ENCODE measurements at places on chromosomes 12 and 14.
A peak's percentile ranks its signal among the peaks of the same experiment; 100 is the strongest.

GRCh38 chr12:124694846-124695497 is 127.6 kb upstream of the NCOR2 start:
- no peak for DNase-seq

GRCh38 chr14:65791191-65791981 is 378.9 kb downstream of the FUT8 start:
- no peak for DNase-seq

DNA sequence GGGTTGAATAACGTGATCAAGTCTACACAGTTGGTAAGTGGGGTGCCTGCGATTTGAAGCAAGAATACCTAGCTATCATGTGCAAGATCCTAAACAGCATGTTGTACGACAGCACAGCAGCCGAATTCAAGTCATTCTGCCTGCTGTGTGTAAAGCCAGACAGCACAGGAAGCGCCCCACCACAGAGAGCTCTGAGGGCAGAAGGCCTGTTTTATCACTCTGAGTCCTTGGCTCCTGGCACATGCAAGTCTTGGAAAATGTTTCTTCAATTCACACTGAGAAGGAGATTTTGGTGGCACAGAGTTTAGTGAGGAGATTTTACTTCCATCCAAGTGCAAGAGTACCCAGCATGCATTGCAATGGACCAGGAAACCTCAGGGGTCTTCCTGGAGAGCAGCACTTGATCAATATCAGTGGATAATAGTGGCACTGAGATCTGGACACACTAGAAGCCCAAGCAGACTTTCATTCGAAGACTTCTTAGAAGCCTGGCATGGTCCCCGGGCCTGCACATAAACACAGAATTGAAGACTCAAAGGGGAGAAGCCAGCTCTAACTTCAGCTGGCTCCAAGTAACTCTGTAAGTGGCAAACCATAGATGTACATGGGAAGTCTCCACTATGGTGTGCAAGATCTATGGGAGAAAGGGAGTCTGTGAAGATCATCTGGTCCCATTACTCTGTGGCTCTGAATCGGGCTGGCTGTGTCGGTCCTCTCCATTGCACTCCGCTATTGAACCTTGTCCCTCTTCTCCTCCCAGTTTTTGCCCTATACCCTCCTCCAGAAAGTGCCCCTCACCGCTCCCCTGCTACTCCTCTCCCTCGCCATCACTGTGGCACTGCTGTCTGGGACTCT is 1.5 kb upstream of the KRT1 start:
- no peak for DNase-seq

DNA sequence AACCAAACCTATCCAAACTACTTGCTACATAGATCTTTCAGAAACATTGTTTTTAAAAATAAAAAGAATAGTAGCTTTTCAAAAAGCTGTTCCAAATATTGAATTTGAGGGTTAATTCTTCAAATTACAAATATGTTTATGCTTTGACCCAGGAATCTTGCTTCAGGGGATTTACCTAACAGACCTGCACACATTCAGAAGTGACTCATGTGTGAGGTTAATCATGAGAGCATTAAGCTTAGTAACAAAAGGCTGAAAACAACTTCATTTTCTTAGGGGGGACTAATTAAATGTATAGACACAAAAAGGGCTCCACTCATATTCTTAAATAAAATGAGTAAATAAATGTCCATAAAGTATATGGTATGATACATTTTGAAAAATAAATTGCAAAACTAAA is 672.4 kb upstream of the FLRT2 start:
- DNase-seq, result no peak

GRCh38 chr12:78711954-78712353 is 152.6 kb upstream of the SYT1 start:
- DNase-seq, result no peak

GRCh38 chr14:70660967-70661893 is 19.5 kb downstream of the TTC9 start:
- DNase-seq, result no peak

DNA sequence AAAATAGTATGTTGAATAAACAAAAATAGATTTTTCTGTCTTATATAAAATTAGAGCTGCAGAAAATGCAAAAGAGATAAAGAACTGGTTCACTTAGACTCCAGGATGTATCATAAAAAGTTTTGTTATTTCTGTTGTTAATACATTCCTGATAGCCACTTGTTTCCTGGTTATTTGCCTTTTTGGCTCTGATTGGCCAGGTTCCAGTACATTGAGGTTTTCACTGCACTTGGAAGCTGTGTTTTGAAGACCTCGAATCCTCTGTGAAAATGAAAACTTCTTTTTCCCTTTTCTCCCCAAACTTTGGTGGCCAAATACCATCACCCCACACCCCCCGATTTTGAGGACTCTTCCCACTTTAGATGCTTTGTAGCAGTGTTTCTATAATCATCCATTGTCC is 525.3 kb downstream of the MED13L start:
- no peak for DNase-seq

DNA sequence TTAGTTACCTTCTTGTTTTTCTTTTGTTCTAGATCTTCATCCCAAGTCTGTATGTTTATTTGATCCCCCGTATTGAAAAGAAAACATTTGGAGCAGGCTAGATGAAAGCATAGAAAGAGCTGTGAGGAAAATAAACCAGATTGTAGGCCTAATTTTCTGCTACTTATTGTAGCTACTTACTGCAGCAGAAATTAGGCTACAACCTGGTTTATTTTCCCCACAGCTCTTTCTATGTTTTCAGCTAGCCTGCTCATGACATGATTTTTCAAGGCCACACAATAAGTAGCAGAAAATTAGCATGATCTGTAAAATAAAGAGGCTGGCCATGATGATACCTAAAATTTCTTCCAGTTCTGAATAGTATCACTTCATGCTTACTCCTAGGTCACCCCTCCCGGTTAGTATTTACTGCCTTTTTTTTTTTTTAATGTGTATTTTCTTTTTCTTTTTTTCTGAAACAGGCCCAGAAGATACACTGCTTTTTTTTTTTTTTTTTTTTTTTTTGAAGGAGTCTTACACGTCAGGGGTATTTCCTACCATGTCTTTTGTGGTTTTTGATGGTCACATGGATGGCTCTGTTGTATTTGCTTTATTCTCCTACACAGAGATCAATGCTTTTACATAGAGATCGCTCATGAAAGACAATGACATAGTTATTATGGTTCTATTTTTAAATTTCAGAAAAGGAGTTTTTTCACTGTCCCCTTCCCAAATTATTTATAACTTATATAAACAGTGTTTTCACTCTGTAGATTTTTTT is 32.3 kb downstream of the BHLHE41 start:
- no peak for DNase-seq

DNA sequence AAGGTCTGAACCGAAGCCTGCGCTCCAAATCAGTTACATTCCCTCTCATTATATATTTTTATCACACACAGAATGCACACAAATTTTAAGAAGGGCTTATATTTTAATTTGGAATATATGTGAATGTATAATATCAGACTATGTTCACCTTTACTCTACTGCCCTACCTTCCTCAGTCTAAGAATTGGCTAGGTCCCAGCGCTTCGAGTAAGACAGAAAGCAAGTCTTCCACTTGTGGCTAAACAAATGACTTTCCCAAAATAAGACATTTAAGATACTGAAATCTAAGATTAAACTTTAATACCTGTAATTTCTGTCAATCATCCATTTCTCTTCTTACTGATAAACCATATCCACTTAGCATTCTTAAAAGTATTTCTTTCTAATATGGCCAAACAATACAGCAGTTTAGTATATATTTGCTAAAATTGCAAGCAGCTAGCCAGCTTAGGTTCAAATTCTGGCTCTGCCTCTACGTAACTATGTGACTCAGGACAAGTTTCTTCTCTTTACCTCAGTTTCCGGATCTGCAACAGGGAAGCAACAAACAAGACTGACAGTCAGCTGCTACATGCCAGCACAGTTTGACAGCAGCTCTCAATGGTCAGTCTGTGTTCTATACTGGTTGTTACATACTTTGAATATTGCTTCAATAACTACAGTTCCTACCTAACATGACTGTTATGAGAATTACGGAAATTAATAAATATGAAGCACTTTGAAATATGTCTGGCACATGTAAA is 2.0 kb downstream of the INTS13 start:
- DNase-seq, result peak; percentile 24

GRCh38 chr12:10178821-10179220 is at the start of gene TMEM52B:
Gene TMEM52B, plus strand, starts transcription at chr12:10179032. Its CDS starts 543 bp downstream, at chr12:10179575.
- DNase-seq, result no peak

GRCh38 chr12:6373022-6373787 is 2.2 kb downstream of the SCNN1A start:
- no peak for DNase-seq

DNA sequence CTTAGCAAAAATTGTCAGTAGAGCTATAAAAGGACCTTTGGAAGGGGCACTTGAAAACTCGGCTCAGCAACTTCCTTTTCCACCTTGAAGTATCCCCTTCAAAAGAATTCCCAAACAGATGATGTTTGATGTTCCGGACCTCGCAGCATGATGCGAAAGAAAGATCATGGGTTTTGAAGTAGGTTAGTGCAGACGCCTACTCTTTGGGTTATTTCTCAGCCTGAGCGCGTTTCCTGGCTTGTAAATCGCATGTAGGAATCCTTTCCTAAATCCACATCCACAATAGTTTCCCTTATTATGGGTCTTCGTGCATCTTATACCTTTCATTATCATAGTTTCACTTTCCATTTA is 584 bp upstream of the NEDD1 start:
- DNase-seq, result no peak

- peak; percentile 32 for DNase-seq
Observed at GRCh38 chr14:30656190-30656632, 34.1 kb downstream of the SCFD1 start.

- no peak for DNase-seq
Observed at GRCh38 chr12:13252616-13253015, 56.1 kb downstream of the EMP1 start.

DNA sequence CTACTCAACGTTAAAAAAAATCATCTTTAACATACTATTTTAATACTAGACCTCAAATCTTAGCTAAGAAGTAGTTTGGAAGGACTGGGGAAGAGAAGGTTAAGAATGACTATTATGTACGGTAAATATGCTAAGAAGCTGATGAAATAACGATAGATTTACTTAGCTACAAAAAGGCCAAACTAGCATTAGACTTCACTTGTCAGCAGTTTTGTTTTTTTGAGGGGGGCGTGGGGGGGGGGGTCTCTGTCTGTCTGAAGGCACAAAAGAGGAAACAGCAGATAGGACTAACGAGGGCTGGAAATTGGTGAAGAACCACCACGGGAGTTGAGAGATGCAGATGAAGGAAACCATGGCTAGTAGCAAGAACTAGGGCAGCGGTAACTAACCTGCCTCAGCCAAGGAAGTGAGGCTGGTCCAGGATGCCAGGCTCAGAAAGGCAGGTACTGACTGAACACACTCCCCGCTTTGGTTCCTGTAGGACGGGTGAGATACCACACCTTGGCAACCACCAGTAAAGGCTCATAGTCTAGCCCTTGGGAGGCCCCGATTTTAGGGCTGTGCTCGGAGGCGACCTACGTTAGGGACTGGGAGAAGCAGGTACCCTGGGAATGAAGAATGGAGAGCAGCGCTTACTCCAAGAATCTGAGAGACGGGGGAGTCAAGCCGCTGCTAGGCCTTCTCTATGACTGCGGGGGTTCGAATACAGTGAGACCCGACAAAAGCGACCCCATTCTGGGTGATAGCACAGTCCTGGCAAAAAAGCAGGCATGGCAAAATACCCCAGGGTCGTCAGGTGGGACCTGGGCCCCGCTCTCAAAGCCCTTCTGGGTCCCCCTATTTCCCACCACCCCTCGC is 675 bp downstream of the NEDD8 start:
- no peak for DNase-seq

DNA sequence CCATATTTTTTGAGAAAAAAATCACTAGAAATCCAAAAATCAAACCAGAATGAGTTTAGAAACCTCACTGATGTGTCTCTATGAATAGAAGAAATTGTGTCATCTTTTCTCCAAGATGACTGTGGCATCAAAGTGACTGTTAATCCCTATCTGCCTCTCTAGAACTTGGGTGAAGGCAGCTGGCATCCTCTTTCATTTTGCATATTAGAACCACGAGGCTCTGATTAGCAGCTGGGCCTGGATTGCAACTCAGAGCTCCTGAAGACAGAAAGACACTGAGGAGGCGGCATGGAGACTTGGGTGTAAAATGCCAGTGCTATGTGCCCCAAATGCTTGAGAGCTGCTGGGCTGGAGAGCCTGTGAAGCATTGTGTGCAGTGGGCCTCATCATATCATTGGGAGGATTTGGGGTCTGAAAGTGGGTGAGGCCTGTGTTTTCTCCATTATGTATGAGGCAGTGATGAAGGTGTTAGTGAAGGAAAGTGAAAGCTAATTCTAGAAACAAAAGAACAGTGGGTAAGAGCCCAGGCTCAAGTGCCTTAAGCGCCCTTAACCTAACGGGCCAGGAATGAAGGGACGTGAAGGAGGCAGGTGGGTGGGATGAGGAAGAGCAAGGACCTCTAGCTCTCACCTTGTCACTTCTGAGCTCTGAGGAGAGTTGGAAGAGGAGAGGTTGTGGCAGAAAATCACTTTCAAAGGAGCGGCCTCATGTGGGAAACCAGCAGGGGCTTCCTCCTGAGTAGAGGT is 26.2 kb downstream of the NKX2-8 start:
- no peak for DNase-seq

- DNase-seq, result no peak
Observed at GRCh38 chr12:130924966-130925665, 28.6 kb upstream of the ADGRD1 start.

GRCh38 chr12:110311903-110312302 is 30.9 kb downstream of the ATP2A2 start:
- no peak for DNase-seq

DNA sequence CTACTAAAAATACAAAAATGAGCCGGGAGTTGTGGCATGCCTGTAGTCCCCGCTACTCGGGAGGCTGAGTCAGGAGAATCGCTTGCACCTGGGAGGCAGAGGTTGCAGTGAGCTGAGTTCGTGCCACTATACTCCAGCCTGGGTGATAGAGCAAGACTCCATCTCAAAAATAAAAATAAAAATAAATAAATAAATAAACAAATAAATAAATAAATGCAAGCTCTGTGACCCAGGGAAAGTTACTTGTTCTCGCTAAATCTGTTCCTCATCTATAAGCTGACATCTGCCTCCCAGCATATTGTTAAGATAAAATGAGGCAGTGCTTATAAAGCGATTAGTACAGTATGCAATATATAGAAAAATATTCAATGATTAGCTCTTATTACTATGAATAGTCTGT is 56.4 kb upstream of the STK38L start:
- DNase-seq, result no peak

DNA sequence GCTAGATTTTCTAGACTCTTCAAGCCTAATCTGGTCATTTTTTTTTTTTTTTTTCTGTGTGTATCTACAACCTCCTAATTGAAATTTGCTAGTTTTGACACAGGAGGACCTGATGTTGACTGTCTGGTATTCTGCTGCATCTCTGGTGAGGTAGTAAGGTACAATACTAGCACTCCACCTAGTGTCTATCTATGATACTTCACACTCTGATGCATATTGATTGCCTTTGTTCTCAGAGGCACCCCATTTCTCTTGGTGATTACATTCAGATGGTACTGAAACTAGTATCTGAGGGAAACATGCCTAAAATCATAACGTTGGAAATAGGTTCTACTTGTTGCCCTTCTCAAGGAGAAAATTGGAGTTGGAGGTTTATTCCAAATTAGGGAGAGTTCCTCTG is 930.5 kb upstream of the NOVA1 start:
- DNase-seq, result no peak

Measured in inflammatory macrophage (primary cell).